ENCODE measurements at places on chromosomes 2 and 18. TPM values are rescaled to one million over a fixed set of nuclear protein-coding genes. Genes with fewer than 3 reads are reported as not detected.

The NCKAP5 gene
- total RNA-seq = 0.13 TPM

The LINC00305 gene
- not detected for total RNA-seq

The GPR39 gene
- 1.3 TPM for total RNA-seq

The MBP gene
- total RNA-seq = 4.3 TPM

The CFAP53 gene
- total RNA-seq = 0.54 TPM

The ALK gene
- total RNA-seq = not detected

The DNAJC27 gene
- 11.6 TPM for total RNA-seq

The FBLN7 gene
- 3.1 TPM for total RNA-seq

The MEIS1 gene
- 11.1 TPM for total RNA-seq

The REG3G gene
- total RNA-seq = not detected

The B3GNT2 gene
- total RNA-seq = 15.4 TPM

The TLX2 gene
- total RNA-seq = 0.11 TPM

The SPC25 gene
- 3.7 TPM for total RNA-seq

The CFAP210 gene
- total RNA-seq = 0.26 TPM

The CRYGD gene
- total RNA-seq = not detected

The PROM2 gene
- 0.32 TPM for total RNA-seq

The TTC39C gene
- total RNA-seq = 29.0 TPM

The CD207 gene
- not detected for total RNA-seq

The TMEFF2 gene
- not detected for total RNA-seq

The PID1 gene
- 15.4 TPM for total RNA-seq
